Stimulated activated memory B cell treated with anti-CD40 and anti-IgM and Interleukin-4, amounts not matched to agents 10 μg/mL and 1 μg/mL and 100 μg/mL, for 72 hours (primary cell): ENCODE measurements at places on chromosomes 2 and 18.
A peak's percentile ranks its signal among the peaks of the same experiment; 100 is the strongest.

GRCh38 chr2:77325395-77325794, 196.8 kb downstream of the LRRTM4 start:
- no peak for ATAC-seq

DNA sequence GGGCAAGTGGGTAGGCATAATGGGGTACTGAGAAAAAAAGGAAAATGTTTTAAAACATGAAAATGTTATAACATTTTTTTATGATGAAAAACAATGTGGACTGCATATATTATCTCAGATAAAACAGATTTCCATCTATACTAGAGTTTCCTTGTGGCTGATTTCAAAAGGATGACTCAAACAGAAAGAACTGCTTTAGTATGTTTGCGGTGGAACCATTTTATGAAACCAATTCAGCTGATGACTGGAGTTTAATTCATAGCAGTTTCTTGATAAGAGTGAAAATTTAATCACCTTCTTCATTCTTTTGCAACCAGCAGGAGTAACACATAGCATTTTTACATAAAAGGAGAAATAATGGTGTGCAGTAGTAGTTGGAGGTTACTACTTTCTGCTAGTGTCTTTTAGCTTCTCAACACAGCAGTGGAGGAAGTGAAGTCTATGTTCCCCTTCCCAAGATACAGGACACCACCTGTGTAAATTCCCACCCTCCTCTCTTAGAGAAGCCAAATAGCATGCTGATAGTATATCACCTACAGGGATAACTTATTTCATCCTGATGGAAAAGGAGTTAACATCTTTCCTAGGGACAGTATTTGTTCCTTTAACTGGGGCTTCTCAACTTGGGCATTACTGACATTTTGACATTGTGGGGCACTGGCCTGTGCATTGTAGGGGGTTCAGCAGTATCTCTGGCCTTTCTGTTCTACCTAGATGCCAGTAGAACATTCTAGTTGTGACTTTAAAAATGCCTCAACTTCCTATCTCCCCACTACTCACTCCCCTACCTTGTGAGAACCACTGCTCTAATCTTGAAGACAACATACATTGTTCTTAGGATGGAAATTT, 29.9 kb downstream of the PELI1 start:
- ATAC-seq: peak; percentile 74

- ATAC-seq: no peak
Measured at GRCh38 chr2:12457831-12458230, 258.9 kb upstream of the TRIB2 start.

DNA sequence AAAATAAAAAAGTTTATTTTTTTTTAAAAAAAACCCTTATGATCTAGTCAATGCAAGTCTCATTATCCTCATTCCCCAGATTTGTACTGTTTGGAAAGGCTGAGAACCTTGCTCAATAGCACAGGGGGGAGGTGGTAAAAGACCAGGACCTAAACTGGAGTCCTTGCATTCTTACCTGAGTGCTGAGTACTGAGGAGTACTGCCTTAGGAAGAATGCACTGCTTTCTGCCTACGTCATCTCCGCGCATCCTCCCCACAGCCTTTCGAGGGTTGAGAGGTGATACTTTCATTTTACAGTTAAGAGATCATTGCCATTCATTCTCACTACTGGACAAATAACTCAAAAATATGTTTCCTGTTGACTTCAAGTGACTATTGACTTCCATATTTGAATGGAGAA, 73.8 kb downstream of the MAP3K20 start:
- ATAC-seq: no peak

GRCh38 chr18:3081584-3081991, 68.6 kb upstream of the LPIN2 start:
- no peak for ATAC-seq

DNA sequence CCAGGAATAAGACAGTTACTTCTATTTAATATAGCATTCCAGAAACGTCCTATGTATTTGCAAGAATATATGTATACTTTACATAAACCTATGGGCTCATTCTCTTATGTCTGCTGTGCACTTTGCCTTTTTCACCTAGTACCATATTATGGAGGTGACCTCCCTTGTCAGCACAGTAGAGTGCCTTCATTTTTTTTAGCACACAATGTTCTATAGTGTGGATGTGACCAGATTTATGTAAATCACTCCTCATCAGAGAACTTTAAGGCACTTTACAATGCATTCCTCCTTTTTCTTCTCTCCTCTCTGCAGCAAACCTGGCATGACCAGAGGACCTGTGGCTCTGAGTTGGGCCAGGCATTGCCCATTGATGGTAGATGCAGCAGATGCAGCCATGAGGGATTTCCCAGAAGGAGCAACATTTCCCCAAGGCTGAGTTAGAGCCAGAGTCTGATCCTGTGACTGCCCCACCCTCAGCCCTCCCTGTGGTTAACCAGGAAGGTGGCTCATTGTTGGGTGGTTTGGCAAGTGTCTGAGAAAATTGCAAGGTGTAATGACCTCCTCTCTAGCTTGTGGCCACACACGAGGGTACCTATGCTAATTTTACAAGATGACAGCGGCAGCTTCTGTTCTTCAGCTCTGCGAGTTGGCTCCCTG, 76.5 kb upstream of the DLX2 start:
- ATAC-seq: no peak
